ENCODE measurements at places on chromosomes 16 and 17.

DNA sequence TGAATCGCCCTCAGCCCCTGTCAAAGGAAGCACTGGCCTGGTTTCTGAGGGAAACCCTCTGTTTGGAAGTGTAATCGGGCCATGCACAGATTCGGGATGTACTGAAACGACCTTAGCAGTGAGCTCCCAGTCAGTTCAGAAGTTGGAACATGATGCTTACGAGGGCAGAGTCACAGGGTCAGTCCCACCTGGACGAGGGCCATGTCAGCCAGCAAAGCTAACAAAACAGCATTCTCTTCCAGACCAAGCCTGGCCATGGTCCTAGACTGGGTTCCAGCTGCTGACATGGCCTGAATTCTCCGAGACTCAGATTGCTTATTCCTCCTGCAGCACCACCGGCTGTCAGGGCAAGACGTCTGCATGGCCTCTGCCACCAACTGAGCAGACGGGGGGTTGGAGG, 192.2 kb upstream of the WSCD1 start:
- DNase-seq: no peak

DNA sequence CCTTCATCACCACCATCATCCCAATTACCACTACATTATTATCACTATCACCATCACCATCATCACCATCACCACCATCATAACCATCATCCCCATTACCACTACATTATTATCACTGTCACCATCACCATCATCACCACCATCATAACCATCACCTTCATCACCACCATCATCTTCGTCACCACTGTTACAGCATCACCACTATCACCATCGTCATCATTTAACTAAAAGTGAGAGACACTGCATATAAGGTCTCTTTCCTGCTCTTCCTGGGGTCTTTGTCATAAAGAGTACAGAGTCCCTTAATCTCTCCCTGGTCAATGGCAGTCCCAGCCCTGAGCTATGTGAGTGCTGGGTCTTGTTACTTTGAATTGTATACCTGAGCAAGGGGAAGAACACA, 133.5 kb downstream of the CMIP start:
- no peak for DNase-seq

DNA sequence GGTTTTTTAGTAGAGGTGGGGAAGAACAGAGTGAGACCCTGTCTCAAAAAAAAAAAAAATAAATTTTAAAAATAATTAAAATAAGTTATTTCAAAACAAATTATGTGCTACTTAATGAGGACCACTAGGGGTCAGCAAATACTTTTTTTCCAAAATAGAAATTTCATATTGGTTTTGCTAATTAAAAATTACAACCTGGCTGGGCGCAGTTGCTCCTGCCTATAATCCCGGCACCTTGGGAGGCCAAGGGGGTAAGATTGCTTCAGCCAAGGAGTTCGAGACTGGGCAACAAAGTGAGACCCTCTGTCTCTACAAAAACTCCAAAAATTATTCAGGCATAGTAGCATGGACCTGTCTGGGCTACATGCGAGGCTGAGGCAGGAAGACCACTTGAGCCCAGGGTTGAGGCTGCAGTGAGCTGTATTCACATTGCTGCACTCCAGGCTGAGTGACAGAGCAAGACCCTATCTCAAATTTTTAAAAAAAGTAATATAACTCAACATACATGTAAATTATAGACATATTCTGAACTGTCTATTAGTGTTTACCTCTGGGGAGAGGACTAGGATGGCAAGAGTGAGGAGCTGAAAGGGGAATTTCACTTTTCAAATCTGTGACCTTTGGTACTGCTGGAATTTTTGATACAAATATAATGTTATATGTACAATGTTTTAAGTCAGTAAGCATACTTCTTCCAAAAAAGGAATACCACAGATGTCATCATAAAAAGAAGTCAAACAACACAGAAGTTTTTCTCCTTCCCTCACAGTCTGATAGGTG, 8.1 kb downstream of the MEIOB start:
- no peak for DNase-seq

DNA sequence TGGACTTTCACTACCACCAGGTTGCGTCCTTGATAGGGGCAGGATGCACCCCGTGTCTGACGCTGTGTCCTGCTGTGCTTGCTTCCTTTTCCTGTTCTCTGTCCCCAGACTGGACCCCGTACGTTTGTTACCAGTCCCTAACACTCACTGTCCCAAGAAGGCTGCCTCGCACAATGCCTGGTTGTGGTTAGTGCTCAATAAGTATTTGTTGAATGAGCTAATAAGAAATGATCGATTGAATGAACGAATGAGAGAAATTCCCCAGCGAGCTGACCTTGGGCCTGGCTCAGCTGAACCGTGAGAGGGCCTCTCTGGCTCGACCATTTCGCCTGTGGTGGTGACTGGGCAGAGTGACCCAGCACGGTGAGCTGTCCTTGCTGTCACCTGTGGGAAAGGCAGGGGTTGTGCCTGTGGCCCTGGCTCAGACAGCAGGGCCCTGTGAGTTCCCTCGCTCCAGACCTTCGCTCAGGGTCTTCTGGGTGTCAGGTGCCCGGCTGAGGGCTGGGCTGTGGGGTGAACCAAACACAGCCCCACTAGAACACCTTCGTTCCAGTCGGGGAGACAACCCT, 20.9 kb downstream of the CMIP start:
- DNase-seq: no peak

DNA sequence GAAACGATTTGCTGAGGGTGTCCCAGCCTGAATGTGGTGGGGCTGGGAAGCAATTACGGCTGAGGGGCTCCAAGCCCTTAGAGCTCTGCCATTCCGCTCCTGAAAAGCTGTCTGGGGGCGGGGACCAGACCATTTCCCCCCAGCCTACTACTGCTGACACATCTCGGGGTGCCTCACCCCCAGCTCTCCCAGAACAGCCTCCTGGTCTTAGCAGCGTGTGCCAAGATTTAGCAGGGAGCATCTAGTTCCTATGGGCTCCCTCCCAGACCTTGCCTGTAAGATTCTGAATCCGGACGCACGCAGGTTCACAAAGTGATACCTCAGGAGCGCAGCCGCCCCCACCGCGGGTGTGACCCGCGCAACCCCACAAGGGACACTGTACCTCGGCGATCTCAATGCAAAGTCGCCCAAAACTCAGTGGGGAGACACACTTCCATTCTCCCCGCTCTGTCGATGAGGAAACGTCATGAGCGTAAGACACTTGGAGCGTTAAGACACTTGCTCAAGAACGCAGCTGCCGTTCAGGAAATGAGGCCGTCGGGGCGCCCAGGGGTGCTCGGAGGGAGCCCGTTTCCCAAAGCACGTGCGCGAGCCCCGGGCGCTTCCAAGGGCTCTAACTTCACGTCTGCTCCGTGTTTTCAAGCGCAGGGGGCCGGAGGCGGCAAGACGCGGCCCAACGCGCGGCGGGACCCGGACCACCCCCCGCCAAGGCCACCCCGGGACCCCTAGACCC, 629 bp downstream of the GEMIN4 start:
- DNase-seq: peak; percentile 30

DNA sequence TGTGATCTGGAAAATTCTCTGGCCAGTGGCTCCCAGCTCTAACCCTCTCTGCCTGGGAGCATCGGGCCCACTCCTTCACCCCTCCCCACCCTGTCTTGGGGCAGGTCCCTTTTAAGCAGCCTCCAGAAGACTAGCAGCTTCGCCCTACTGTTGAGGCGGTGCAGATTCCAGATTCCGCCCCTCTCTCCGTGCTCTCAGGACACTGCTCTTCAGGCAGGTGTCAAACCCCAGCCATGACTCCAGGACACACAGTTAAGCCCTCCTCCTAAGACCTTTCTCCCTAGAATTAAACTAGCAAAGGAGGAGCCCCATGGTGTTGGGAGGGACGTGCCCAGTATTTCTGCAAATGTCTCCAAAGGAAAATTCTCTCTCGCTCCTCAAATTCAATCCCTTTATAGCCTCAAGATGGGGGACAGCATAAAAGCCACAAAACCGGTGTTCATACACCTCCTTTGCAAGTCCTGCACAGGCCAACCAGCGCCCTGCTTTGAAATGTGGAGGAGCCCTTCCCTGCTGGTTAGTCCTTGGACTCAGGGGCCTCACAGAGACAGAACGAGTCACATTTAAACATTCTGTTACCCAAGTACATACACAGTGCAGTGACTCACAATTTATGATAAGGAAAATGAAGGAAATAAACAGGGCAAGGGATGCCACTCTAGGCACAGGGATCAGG, 7.2 kb downstream of the LPO start:
- no peak for DNase-seq

GRCh38 chr16:2985462-2985861, 5.2 kb upstream of the PKMYT1 start:
- DNase-seq: no peak

GRCh38 chr17:7380321-7380720, 568 bp upstream of the TNK1 start:
- no peak for DNase-seq

GRCh38 chr16:50310308-50311133, 44.2 kb downstream of the ADCY7 start:
- DNase-seq: no peak

- no peak for DNase-seq
These were observed 114.9 kb upstream of the CACNG5 start for GRCh38 chr17:66720027-66720426.

- no peak for DNase-seq
These were observed 17.0 kb downstream of the ITGA3 start for GRCh38 chr17:50072925-50073324.

DNA sequence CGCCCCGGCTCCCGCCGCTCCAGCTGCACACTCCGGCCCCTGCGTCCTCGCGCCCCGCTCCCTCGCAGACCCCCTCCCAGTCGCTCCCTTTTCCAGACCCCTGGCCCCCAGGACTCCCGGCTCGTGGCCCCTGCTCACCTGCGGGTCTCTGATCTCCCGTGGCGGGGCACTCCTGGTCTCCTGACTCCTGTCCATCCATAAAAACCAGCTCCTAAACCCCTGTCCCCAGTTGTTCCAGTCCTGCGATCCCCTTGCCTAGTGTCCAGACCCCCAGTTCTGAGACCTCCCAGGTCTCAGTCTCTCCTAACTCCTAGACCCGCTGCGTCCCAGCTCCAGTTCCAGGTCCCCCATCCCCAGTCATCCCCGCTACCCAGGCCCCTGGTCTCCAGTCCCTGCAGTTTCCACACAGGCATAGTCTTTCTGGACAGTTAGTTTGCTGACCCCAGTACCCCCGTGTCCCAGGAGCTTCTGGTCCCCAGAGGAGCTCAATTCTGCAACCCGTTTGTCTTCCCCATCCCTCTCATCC, 379 bp downstream of the SNX29 start:
- DNase-seq: no peak

- DNase-seq: no peak
These were observed 10.5 kb downstream of the POLDIP2 start for GRCh38 chr17:28346746-28347246.

DNA sequence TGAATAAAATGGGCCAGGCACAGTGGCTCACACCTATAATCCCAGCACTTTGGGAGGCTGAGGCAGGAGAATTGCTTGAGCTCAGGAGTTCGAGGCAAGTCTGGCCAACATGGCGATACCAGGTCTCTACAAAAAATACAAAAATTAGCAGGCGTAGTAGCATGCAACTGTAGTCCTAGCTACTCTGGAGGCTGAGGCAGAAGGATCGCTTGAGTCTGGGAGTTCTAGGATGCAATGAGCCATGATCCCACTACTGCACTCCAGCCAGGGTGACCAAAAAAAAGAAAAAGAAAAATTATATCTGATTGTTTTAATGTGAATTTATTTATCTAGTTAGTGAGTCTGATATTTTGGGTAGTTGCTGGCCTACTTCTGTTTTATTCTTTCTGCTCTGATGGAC, 7.0 kb downstream of the IL34 start:
- DNase-seq: no peak

GRCh38 chr17:48841395-48841831, 10.6 kb downstream of the CALCOCO2 start:
- DNase-seq: no peak

GRCh38 chr16:82641336-82641984, 14.7 kb downstream of the CDH13 start:
- DNase-seq: no peak

DNA sequence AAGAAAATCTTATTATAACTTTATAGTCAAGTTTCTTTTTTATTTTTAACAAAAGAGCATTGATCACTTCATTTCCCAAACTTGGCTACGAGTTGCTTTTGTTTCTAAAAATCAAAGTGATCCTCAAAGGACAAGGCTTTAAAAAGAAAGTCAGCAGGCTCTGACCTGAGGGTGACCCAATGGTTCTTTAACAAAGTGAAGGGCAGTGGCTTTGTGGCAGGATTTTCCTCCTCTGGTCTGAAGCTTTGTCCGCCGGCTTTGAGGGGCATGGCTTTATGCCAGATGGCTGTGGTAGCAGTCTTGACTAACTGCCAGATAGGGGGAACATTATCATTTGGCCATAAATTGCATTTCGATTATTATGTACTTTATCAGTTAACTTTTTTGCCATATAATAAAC, 28.5 kb downstream of the IQCK start:
- no peak for DNase-seq

DNA sequence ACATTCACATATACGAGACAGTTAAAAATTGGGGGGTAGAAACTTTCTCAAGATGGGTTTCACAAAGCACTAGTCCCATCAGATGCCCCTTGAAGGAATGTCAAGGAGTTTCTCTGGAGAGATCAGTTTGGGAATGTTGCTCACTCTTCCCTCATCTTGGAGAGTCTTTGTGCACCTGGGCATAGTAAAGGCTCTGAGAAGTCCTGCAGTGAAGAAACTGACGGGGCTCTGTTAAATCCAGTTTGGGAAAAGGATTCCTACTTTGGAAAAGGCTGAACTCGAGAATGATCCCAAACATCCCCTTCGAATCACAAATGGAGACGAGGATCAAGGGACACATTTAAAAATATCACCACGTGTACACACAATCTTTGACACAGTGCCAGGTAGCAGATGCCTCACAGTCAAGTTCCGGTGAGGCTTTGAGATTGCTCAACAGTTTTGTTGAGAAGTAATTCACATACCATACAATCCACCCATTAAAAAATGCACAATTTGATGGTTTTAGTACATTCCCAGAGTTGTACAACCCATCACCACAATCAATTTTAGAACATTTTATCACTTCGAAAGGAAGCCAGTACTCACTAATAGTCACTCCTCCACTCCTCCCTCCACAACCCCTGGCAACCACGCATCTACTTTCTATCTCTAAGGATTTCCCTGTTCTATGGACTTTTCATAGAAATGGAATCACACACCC, 203.4 kb upstream of the FOXF1 start:
- no peak for DNase-seq

- DNase-seq: no peak
These were observed 273.3 kb upstream of the CDH5 start for GRCh38 chr16:66093191-66093590.

DNA sequence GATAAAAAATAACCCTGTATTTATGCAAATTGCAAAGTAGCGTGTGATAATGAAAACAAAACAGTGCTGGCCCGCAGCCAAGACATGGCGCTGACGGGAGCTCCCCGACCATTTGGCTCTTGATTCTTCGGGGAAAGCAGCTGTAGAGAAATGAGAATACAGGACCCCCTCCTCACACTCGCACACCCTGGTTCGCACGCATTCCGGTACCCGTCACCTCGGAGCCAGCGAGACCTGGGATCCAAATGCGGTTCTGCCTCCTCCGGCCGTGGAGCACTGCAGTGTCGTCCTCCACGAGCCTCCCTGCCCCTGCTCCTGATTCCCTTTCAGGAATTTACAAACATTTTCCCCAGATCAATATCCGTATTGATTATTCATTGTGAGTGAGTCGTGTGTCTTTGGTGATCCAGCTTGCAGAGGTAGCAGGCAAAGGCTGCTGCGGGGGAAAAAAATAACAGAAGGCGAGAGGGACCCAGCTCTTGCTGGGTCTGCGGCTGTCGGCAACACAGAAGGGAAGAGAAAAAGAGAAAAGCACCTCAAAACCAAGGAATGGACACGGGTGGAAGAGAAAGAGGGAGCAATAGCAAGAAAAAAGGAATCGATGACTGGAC, 184.1 kb upstream of the ZFHX3 start:
- no peak for DNase-seq
